Cardiac septum (tissue), 1 donor: ENCODE measurements at places on chromosomes 5 and 9. TPM values are rescaled to one million over a fixed set of nuclear protein-coding genes. Genes with fewer than 3 reads are reported as not detected.
A peak's percentile ranks its signal among the peaks of the same experiment; 100 is the strongest.

Gene RNF20
- 58.4 TPM for total RNA-seq

Gene GABBR2
- total RNA-seq: 1.1 TPM

Gene STPG3
- not detected for total RNA-seq

Gene IFNB1
- not detected for total RNA-seq

Gene REEP2
- total RNA-seq: 10.8 TPM

Gene CNOT6
- total RNA-seq: 18.4 TPM

Gene GRIN3A
- 0.11 TPM for total RNA-seq

Gene CCIN
- 0.16 TPM for total RNA-seq

Gene PJA2
- 98.2 TPM for total RNA-seq

Gene CDK5RAP2
- total RNA-seq: 48.2 TPM

Gene SLC34A3
- not detected for total RNA-seq

Gene FBXL7
- total RNA-seq: 26.2 TPM

- no peak for DNase-seq
Observed at GRCh38 chr5:89302102-89302891, 419.3 kb upstream of the MEF2C start.

GRCh38 chr9:2053883-2054845 lies 39.0 kb downstream of the SMARCA2 start:
- DNase-seq: no peak

- peak; percentile 76 for DNase-seq
Observed at GRCh38 chr5:132064738-132065331, 4.4 kb downstream of the IL3 start.

- DNase-seq: no peak
Observed at GRCh38 chr9:93557366-93558137, 18.8 kb upstream of the PHF2 start.

GRCh38 chr9:16870596-16871335 lies at the start of gene BNC2:
TSS of gene BNC2 (minus strand) at chr9:16870670. CDS start at chr9:16870648, 22 bp downstream.
- no peak for DNase-seq

GRCh38 chr5:66467564-66467963 lies 128.6 kb upstream of the MAST4 start:
- DNase-seq: no peak

GRCh38 chr9:10562581-10563343 lies 50.0 kb downstream of the PTPRD start:
- no peak for DNase-seq

DNA sequence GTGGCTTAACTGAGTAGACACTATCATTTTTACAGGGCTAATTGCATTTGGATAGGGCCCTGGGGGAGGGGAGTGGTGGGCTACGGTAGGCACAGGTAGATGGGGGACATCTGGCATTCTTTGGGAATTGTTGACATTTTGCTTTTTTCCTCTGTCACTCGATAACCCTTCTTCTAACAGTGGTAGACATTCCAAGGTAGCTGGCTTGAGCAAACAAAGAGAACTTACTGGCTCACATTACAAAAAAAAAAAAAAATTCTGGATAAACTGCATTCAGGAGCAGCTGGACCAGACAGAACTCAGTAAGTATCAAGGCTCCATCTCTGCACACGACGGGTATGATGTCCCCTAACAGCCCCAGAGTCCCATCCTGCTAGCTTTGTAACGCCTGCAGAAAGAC lies 585.2 kb downstream of the ZNF608 start:
- no peak for DNase-seq

- no peak for DNase-seq
Observed at GRCh38 chr5:168469816-168470215, 16.5 kb upstream of the RARS1 start.
